ENCODE measurements at places on chromosomes 4 and X.

GRCh38 chr4:48342606-48342880 lies 1.2 kb downstream of the SLAIN2 start:
- no peak for DNase-seq

GRCh38 chr4:114558446-114559020 lies 40.1 kb upstream of the UGT8 start:
- DNase-seq: no peak

- DNase-seq: no peak
Measured at GRCh38 chr4:41532882-41533281, 5.1 kb upstream of the LIMCH1 start.

GRCh38 chr4:26299254-26299882 lies 21.4 kb upstream of the RBPJ start:
- no peak for DNase-seq

DNA sequence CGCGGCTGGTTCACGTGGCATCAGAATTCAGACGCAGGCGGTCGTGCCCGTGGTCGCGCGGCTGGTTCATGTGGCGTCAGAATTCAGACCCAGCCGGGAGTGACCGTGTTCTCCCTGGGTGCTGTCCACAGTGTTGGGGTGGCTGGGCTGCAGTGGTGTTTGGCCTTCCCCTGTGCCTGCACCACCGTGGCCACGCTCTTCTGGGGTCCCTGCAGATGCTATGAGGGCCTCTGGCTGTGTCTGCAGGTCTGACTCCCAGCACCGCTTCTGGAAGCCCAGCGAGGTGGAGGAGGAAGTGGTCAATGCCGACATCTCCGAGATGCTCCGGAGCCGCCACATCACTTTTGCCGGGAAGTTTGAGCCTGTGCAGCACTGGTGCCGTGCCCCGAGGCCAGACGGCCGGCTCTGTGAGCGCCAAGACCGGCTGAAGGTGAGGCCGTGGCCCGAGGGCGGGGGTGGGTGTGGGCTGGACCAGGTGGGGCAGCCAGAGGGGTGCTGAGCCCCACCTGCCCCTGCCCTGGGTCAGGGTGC lies 26.4 kb downstream of the NKX1-1 start:
- peak; percentile 75 for DNase-seq

- DNase-seq: no peak
Measured at GRCh38 chr4:7822877-7823276, 116.8 kb downstream of the AFAP1 start.

DNA sequence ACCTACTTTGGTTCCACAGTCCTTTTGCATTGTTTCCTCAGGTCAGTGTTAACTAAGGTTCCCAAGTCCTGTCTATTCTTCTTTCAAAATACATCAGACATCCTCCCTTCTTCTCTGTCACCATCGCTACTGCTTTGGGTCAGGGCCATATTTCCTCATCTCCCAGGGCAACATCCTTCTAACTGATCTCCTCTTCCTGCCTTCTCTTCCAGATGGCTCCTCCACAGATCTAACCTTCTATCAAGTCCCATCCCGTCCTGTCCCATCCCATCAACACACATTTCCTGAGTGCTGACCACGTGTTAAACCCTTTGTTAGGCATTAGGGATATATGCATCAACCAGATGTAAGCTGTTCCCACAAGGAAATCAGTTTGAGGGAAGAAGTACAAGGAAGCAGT lies 25.9 kb downstream of the PLAC1 start:
- DNase-seq: no peak

- no peak for DNase-seq
Measured at GRCh38 chr4:96465834-96466233, 625.9 kb downstream of the PDHA2 start.

DNA sequence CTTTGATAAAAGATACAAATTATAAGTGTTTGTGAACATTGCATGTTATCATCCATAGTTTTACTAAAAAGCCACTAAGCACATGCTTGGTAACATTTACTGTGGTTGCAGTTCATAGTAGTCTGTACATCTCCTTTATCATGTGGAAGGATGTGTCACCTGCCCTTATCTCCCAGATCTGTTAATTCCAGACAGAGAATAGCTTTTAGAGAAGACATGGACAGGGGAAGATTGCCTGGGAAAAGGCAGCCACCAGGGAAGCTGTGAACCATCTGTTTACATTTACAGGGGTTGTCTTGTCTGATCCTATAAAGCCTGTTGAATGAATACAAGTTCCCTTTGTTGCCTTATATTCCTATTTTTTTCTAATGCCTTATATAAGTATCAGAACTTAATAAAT lies 396.0 kb downstream of the FAT4 start:
- DNase-seq: no peak

DNA sequence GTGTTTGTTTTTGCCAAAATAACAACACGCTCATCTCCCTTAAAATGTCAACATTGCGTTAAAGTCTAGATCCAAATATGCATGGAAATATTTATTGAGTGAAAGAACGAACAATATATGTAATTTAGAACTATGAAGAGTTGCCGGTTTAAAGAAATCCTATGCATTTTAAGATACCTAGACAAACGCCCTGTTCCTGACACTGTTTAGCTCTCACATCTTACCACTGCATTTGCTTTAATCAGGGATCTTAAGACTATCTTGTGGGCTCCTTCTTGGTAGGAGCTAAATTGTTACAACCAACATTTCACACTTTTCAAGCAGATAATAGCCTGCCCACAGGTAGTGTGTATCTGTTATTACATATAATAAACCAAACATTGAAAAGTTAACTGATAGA lies 96.6 kb upstream of the RPS6KA3 start:
- DNase-seq: no peak

GRCh38 chr4:178174756-178175155 lies 732.5 kb upstream of the AGA start:
- no peak for DNase-seq

DNA sequence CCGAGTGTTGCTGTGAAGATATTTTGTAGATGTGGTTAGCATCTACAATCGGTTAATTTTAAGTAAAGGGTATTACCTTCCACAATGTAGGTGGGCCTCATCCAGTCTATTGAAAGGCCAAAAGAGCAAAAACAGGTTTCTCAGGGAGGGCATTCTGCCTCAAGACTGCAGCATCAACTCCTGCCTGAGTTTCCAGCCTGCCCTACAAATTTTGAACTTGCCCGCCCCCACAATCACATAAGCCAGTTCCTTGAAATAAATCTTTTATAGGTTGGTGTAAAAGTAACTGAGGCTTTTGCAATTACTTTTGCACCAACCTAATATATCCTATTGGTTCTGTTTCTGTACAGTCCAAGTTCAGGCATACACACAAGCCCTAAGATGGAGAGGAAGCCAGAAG lies 22.1 kb upstream of the PI4K2B start:
- no peak for DNase-seq

DNA sequence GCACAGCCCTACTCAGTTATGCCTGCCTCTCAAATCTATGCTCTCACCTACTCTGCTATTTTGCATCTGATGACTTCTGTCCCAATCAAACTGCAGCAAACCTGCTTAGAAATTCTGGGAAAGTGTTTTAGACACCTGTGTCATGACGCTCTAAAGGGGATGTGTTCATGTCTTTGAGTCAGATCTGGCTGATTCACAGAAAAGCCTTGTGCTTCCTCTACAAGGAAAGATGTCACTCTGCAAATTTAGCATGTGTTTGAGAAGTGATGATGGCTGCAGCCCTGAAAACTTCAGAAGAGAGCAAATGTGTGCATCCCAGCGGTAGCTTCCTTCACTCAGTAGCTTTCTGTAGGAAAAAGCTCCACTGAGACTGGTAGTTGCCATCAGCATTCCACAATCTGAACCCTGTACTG lies 235.4 kb downstream of the MGST2 start:
- DNase-seq: no peak

- DNase-seq: no peak
Measured at GRCh38 chr4:138494116-138494515, 252.0 kb upstream of the SLC7A11 start.

GRCh38 chrX:2521927-2522386 lies 21.2 kb upstream of the DHRSX start:
- DNase-seq: no peak

DNA sequence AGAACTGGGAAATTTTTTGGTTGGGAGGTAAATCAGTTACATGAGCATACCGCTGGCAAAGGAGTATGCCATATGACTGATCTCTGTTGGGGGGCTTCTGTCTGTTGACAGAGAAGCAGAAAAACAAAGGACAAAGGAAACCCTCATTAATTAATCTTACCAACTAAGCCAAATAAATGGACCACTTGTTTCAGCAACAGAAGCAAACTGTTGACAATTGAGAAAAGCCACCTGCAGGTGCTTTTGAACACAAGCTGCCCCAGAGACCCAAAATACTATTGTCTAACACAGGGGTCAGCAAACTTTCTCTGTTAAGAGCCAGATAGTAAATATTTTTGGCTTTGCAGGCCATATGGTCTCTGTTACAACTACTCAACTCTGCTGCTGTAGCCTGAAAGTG lies 7.0 kb upstream of the FRYL start:
- no peak for DNase-seq

DNA sequence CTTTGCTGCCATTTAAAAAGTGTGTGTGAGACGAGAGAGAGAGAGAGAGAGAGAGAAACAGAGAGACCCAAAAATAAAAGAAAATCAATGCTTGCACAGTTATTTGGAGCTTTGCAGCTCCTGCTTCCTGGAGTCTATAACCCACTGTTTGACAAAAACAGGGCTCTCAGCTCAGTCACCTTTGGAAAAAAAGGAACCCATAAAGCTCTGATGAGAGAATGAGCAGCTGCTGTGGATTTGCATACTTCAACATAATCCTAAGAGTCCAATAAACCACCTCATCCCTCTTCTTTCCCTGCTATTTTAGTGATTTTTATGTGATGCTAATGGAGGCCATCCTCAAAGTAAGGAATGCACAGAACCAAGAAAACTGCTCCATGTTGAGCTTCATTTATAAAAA lies 50.3 kb downstream of the USP26 start:
- no peak for DNase-seq

DNA sequence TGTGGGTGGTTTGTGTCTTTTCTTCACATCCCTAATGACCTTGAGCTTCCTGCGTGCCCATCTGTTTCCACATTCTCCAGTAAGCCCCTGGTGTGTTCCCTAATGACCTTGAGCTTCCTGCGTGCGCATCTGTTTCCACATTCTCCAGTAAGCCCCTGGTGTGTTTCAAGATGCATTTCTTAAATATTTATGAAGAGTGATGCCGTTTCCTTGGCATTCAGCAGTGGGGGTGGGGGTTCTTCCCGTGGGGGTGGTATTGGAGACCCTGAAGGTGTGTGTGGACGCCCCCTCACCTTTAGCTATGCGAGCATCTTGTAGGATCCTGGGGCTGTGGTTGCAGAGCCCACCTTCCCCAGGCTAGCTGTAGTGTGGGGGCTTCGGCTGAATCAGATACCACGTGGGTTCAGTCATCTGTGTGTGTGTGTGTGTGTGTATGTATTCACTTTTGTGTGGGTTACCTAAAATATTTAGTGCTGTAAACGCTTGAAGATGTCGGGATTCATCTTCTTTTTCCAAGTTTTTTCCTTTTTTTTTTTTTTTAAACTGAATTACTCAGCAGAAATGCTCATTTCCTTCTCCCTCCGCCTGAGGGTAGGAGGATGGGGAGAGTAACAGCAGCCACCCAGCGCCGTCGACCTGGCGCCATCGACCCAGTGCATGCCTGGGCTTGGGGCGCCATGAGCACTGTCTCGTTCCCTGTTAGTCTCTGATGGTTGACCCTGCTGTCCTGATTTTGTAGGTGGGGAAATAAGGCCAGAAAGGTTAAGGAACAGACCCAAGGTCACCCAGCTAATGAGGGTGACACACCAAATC lies 9.9 kb downstream of the NSG1 start:
- DNase-seq: no peak

DNA sequence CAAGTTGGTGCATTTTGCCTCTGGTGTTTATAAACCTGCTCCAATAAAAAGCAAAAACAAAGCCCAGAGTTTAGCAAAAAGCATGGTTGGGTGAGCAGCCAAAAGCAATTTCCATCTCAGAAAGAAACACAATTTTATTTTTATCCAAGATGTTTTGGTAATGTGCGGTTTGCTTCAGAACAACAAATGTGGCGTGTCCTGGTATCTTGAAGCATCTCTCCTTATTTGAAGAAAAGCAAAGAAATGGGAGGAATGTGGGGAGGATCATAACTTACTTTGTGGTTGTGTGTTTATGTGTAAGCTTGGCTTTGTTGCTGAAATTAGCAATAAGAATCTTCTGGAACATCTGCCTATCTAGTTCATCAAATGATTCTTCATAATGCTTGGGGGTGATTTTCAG lies 88.3 kb upstream of the DDX3X start:
- DNase-seq: no peak
